ENCODE measurements at places on chromosomes 4 and X.

- no peak for DNase-seq
These were observed 46.7 kb upstream of the BTC start for GRCh38 chr4:74840936-74841509.

DNA sequence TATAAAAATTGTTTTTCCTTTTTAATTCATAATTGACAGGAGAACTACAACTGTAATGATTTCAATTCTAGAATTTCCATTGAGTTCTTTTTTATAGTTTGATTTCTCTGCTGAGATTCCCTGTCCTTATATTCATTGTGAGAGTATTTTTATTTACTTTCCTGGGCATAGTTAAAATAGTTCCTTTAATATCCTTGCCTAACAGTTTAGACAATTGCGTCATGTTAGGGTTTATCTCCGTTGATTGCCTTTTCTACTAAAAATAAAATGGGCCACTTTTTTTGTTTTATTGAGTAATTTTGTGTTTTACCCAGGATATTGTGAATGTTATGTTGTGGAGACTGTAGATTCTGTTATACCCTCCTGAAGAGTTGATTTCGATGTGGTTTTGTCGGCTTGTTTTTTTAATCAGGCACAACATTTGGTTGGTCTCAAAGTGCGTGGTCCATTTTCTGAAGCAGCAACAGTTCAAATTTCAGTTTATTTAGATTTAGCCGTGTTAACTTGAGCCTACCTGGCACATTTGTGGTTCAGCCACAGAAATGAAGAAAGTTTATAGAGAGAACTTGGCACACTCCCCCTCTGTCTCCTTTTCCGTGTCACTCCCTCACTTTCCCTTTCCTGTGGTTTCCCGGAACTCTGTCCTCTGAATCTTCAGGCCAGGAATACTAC, 16.0 kb upstream of the PRRG1 start:
- DNase-seq = no peak

GRCh38 chrX:24696294-24696693, 2.6 kb downstream of the POLA1 start:
- no peak for DNase-seq

DNA sequence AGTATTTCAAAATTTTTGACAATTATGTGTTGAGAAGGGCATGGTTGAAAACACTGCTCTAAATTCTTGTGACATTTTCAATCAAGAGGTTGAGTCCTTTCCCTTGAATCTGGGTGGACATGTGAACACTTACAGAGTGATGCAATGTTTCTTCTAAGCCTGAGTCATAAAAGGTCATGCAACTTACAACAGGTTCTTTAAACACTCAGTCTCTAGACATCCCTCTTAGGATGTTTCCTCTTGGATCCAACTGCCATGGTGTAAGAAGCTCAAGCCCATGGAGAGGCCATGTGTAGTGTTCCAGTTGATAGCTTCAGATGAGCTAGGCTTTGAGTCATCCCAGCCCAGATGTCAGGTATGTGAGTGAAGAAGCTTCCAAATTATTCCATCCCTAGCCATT, 232.2 kb upstream of the MAOA start:
- DNase-seq = no peak

GRCh38 chr4:171759274-171759673, 53.9 kb upstream of the GALNTL6 start:
- DNase-seq = no peak

DNA sequence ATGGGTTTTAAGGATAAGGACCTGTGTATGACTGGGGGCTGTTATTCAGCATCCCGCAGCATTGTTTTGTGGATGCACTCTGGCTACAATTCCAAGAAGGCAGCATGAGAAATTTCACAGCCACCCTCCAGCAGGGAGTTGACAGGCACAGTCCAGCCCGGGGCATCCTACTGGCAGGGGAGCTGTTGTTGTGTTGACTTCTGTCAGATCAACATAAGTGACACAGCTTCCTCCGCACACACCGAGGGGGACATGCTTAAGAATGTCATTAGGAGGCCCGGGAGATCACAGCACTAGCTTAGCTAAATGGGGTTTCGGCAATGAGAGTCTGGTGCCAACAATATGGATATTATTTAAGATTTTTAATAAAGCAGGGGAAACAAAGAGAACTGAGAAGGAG, 326.5 kb downstream of the ASMT start:
- DNase-seq = no peak

DNA sequence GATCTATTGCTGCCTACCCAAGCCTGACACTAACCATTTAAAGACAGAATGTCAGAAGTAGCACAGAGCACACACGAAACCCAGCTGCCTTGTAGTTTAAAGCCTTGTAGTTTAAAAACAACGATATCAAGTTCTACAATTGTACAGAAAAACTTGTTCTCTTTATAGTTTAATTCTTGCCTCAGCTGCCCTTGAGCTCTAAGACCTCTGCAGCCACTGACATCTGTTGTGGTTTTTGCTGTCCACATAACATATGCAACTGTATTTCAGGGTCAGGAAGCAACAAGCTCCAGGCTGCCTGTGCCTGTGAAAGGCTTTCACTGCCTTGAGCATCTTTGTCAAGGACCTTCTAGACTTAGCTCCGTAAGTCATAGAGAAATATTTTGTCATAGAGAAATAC, 227.2 kb downstream of the SPCS3 start:
- no peak for DNase-seq

DNA sequence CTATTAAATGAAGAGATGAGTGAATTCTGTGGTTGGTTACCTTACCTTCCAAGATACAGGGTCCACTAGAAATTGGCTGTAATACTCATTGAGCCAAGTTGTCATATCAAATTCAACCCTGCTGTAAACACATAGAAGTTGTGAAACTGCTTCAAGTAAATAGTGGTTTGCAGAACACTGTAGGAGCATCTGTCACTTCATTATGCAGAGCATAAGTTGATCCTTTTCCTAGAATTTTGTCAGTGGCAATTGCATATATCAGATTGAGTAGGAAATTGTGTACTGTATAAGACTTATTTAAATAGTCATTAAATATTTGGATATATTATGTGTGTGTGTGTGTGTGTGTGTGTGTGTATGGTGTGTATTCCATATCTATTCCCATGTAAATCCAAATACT, 8.8 kb upstream of the XK start:
- no peak for DNase-seq

GRCh38 chrX:24093746-24094145, 39.0 kb downstream of the EIF2S3 start:
- DNase-seq = no peak

GRCh38 chrX:110734894-110735541, 60.6 kb downstream of the CHRDL1 start:
- DNase-seq = no peak

GRCh38 chr4:114037988-114038387, 58.5 kb upstream of the ARSJ start:
- no peak for DNase-seq

DNA sequence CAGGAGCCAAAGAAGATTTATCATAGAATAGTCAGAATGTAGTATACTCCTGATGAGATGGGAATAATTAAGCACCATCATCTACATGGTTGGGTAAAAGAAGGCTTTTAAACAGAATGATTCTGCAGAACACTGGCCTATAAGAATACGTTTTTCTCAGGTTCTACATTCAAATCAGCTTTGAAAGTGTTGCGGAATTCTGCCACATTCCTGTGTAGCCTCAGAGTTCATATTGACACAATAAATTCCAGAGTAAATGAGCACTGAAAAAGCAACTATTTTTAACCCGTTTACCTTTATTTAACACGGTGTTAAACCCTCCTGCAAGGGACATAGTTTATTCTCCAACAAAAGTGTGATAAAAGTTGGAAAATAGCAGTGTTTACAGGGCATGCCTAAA, 950.2 kb upstream of the SLIT2 start:
- DNase-seq = no peak

- DNase-seq = no peak
These were observed 437.7 kb upstream of the FRG1 start for GRCh38 chr4:189502841-189503435.

DNA sequence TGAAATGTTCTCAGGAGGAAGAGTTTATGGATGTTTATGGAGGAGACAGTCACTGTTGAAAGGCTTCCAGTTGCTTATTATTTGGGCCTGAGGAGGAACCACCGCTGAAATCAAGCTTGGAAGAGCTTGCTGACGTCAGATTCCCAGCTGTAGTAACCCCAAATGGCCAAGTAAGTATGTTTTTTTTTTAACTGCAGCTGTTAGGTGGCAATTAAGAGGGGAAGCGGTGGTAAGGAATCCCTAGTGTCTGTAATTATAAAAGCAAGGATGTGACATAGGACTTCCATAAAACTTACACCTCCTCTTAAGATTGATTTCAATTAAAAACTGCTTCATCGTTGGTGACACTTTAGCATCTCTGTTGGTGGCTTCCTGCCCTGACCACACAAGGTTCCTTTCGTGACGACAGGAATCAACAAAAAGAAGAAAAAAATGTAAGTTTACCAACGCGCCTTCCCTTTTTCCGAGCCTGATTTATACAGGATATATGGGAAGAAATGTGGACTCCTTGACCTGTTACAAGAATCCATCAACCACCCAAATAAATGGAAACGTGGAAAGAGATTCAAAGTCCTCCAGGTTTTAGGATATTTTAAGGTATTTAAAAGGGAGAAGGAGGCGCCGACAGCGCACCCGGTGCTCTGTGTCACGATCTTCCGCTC, 884 bp downstream of the RELL1 start:
- peak; percentile 17 for DNase-seq

GRCh38 chr4:15552557-15553362, 83.1 kb downstream of the CC2D2A start:
- DNase-seq = no peak

GRCh38 chrX:1803741-1804140, 188.9 kb downstream of the ASMT start:
- no peak for DNase-seq

DNA sequence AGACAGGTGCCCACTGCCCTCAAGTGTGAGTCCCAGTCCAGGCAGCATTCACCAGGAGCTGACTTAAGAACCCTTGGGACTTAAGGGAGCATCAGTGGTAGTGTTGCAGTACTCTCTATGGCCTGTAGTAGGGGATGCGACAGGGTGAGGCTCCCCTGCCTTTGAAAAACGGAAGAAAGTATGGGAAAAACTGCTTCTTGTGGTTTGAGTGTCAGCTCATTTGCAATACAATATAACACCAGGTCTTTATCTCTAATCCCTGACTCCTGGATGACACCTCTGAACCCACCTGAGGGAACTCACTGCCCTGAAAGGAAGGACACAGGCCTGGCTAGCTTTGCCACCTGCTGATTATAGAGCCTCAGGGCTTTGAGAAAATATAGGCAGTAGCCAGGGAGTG, 176.0 kb downstream of the SMARCA1 start:
- no peak for DNase-seq

GRCh38 chr4:87089368-87089767, 131.1 kb downstream of the KLHL8 start:
- DNase-seq = no peak

- no peak for DNase-seq
These were observed 4.8 kb downstream of the PPP2R2C start for GRCh38 chr4:6467600-6467999.

DNA sequence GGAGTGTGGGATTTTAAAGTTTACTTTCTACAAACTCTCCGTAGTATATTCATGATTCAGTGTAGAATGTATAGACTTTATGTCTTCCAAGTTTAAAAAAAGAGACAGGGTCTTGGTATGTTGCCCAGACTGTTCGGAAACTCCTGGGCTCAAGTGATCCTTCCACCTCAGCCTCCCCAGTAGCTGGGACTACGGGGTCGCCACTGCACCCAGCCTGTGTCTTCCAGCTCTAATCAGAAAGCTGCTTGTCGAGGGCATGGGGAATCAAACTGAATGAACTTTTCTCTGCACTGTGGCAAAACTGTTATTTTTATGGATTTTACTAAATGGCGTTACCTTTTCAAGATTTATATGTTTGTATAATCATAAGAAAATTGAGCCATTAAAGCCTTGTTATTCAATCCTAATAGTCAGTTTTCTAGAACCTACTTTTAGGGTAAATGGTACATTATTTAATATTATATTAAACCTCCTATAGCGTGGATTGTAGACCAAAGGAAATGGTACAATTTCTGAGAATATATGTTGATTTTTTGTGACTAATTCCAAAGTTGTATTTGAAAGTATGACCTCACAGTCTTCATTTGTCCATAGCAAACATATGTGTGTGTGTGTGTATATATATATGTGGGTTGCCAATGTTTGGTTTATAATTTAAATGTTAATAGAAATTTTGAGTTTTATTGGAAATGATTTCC, 1.1 kb downstream of the BLOC1S4 start:
- DNase-seq = no peak

- DNase-seq = no peak
These were observed 46.4 kb downstream of the SLC9A6 start for GRCh38 chrX:136031626-136032025.

- no peak for DNase-seq
These were observed 372.9 kb downstream of the STIM2 start for GRCh38 chr4:27233531-27233930.
